ENCODE measurements at places on chromosomes 11 and 22.

DNA sequence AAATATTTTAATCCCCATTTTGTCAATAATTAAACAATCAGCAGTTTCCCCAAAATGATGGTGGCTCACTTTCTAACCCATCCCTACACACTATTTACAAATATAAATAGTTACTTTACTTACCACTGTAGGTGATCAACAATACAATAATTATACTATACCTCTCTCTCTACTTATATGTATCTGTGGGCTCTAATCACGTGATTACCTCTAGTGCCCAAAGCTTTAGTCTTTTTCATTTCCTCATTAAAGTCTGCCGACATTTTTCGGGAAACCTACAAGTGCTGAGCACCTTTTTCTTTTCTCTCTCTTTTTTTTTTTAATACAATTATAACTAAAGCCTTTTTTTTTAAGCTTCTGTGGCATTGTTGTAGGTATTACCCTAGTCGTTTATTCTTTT, 23.9 kb downstream of the DLG2 start:
- no peak for DNase-seq

DNA sequence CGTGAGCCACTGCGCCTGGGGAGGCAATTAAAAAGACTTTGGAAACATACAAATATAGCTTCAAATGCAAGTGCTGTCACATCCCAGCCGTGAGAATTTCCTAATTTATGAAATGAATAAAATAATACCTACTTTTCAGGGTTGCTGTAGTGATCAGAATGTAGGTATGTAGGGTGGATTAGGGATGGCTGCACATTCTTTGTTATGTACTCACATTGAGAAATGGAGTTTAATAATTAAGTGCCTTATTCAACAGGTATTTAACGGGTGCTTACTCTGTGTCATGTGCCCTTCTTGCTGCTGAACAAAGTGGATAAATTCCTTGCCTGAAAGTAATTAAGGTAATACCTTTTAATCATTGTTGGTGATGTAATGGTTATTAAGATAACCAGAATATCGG, 37.0 kb downstream of the MMP7 start:
- DNase-seq, result no peak

DNA sequence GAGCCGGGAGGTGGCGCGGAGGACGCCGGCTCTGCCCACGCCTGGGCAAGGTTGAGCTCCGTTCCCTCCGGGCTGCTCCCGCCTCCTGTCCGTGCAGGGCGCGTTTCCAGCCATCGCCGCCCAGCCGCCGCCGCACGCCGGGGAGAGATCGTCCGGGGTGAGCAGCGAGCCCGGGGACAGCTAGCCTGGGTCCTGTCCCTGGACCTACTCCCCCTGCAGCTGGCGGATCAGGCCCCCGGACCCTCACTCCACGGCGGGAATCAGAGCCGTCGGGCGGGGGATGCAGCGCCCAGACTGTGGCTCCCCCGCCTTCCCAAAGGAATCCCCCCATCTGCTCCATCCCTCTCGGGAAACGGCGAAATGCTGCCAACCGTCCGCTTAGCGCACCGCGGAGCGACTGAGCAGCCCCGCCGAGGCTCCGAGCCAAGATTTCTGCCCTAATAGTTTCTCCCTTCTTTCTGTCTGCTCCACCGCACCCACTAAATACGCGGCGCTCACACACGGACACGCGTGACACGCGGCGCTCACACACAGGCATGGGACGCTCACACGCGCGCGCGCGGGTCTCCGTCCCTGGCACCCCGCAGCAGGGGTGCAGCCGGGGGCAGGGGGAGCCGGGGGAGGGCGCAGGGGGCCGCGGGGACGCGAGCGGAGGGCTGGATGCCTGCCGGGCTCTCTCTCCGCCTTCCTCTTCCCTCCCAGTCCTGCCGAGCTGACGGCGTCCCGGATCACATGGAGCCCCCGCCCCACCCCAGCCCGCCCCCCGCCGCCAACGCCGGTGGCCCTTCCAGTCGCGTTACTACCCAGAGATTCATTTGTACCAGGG, at the start of gene KCNJ5:
Gene KCNJ5, plus strand, starts transcription at position 814 of the 826 bp plus-strand sequence. CDS start 19,918 bp downstream, outside the sequence.
- no peak for DNase-seq

- DNase-seq, result no peak
Observed at GRCh38 chr22:27213766-27214581, 556.6 kb downstream of the MIAT start.

DNA sequence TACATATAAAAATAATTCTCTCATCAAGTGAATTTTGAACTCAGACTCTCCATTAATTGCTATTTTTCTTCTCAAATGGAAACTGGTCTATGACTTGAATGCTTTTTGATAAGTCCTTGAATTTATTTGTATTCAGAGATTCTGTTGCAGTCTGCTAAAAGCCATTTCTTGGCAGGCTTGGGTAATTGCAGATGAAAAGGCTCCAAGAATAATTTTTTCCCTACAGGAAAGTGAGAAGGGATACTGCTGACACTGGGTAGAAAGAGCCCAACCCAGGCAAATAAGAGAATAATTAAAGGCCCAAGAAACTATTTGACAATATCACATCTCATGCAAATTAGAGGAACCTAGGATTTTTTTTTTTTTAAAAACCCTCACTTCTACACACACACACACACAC, 246.5 kb upstream of the DDI1 start:
- DNase-seq, result no peak

DNA sequence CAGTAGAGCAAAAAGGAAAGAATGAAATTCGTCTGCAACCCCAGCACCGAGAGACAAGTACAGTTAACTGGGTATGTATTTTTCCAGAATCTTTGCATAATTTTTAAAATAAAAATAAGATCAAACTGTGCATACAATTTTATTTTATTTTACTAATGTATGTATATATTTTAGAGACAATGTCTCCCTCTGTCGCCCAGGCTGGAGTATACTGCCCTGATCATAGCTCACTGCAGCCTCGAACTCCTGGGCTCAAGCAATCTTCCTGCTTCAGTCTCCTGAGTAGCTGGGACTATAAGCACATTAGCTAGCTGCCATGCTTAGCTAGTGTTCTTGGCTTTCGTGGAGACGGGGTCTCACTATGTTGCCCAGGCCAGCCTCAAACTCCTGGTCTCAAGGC, 18.8 kb upstream of the DRD2 start:
- DNase-seq, result no peak

DNA sequence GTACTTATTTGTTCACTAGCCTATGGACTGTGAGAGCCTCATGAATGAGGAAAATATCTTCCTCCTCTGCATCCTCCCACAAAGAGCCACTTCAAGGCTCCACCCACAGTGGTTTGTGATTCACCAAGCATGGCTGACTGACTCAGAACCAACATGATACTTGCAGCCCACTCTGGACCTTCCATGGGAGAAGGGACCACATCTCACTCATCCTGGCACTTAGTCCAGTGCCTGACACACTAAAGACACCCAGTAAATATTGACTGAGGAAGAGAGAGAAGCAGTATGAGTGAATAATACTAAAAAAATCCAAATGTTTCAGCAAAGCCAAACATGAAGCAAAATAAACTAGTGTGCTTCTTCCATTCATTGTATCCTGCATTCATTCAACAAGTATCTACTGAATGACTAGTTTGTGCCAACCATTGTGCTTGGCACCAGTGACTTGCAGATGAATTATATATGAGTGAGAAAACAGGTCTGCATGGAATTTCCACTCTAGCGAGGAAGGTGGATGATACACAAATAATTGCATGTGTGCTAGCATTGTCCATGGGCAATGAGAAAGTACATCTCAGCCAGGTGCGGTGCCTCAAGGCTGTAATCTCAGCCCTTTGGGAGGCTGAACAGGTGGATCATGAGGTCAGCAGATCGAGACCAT, 54.9 kb upstream of the BLID start:
- no peak for DNase-seq

GRCh38 chr11:93622043-93622442, 39.4 kb upstream of the CEP295 start:
- DNase-seq, result no peak

DNA sequence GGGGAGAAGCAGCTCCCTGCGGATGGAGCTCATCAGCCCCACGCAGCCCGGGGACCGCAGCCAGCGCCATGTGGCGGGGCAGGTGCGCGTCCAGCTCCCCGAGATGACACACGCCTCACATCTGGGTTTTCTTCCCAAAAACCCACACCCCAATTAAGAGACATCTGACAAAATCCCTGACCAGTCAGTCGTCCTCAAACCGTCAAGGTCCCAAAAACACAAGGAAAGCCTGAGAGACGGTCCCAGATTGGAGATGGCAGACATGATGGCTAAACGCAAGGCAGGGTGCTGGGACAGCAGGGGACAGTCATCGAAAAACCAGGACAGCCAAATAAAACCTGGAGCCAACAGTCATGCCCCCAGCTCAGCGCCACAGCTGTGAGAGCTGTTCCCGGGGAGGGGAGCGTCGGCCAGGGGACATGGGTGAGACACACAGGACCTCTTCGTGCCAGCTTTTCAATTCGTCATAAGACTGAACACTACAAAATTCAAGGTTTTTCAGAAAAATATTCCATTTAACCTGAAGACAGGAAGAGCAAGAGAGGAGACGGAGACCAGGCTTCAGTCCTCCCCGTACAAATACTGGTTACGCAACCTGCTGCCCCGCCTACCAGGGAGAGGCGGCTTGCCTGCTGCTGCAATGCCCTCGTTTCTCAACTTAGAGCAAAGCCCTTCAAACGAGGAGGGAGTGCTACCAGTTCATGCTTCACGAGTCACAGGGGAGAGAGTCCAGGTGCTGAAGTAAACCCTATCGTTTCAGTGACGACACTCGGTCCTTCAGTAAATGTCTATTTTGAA, 10.5 kb downstream of the TOLLIP start:
- DNase-seq, result no peak

DNA sequence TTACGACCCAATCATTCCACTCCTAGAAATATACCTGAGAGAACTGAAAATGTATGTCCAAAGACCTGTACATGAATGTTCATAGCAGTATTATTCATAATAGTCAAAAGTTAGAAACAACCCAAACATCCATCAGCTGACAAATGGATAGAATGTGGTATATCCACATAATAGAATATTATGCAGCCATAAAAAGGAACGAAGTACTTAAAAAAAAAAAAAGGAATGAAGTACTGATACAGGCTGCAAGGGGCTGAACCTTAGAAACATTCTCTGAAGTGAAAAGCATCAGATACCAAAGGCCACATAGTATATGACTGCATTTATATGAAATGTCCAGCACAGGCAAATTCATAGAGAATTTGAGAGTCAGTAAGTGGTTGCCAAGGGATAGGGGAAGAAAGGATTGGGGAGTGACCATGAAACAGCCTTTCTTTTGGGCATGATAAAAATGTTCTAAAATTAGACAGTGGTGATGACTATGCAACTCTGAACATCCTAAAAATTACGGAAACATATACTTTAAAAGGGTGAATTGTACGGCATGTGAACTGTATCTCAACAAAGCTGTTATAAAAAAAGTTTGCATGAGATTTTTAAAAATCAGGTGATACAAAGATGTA, 1.8 kb downstream of the TPST2 start:
- DNase-seq, result no peak
